Stimulated activated CD4-positive, alpha-beta T cell treated with anti-CD3 and anti-CD28 coated beads, Interleukin-1b, Interleukin-23, amount 100 ng/mL, for 24 hours (primary cell): ENCODE measurements at places on chromosomes 4 and X.

DNA sequence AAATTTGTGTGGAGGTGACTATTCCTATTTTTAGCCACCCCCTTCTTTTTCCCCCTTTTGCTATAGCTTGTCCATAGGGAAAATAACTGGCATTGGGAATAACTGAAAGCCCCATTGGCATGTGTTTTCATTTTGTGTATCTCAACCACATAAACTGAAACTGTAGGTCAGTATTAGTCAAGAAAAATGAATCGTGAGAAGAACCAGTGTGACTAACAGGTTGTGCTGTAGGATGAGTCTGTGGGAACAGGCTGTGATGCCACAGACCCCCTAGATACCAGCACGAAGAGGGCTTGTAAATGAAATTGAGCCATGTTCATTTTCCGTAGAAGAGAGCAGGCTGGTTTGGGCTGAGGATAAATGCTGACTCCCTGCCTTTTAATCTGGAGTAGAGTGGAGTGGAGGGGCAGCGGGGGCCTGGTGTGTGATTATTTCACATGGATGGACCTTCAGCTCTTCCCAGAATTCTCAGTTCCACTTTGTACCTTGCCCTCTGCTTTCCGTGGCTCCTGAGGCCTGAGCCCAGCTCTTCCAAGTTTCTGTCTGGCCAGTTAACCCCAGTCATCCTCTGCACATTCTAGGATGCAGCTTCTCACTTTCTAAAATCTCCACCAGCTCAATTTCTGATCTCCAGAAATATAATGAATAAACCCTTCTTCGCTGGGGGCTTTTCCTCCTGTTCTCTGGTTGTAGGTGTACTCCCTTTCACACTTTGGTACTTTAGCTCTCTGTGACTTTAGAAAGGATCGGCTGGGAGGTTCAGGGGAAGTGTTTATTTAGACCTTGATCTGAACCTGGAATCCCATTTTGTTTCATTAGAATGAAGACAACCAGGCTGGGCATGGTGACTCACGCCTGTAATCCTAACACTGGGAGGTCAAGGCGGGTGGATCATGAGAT, 37.3 kb downstream of the DCUN1D4 start:
- DNase-seq, result no peak

DNA sequence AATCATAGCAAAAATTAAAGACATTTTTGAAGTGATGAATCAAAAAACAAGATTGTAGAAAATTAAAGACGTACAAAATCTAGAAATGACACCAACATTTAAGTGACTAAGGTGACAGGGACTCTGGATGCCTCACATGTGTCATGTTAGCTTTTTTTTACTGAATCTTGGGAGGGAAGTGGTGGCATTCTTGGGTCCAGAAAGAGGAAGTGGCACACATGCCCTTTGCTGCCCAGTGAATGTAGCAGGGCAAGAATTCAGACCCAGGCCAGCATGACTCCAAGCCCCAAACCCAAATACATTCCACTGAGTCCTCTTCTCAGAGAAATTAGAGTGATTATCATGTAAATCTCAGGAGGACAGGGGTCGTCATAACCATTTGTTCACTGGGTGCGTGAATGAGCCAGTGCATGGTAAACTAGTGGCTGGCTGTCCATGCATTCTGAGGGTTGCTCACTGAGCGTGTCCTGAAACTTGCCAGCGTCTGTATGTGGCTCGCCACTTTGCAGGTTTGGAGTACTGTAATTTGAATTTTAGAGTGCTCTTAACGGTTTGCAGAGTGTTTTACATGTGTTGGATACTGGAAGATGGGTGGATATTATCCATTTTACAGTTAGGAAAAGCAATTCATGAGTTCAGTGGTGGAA, 55.4 kb upstream of the TBC1D14 start:
- no peak for DNase-seq

GRCh38 chrX:73830489-73831414, 267.8 kb downstream of the CHIC1 start:
- no peak for DNase-seq

DNA sequence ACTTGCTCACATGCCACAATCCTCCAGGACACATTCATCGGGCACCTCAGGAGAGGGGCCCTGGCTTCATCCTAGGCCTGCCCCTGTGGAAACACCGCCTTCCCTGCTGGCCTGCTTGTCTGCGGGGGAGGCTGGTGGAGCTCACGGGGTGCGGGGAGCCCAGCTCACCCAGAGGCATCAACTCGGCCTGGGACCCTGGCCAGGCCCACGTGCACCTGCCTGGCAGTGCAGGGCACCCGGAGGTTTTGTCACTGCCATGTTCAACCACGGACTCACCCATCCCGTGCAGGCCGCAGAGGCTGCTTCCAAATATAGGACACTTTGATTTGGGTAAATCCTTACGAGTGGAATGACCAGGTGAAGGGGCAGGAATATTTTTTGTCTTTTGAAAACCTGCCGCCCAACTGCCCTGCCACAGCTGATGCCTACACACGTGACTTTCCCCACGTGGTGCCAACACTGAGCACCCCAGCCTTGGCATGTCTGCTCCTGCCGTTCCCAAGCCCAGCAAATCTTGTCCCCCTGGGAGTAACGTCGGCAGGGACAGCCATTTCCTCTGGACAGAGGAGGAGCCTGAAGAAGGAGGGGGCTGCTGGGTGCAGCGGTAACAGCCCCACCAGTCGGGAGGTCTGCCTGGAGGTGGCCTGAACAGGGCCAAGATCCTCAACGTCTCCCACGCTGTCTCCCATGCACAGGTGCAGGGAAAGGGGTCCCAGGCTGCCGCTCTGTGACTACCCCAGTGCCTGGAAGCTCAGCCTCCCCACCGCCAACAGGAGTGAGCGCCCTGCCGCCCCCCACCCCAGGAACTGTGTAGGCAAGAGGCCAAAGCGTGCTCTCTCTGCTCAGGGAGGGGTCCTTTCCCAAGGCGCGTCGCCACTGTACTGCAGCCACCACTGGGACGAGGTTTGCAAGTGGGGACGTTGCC, 8.5 kb downstream of the MXD4 start:
- no peak for DNase-seq

DNA sequence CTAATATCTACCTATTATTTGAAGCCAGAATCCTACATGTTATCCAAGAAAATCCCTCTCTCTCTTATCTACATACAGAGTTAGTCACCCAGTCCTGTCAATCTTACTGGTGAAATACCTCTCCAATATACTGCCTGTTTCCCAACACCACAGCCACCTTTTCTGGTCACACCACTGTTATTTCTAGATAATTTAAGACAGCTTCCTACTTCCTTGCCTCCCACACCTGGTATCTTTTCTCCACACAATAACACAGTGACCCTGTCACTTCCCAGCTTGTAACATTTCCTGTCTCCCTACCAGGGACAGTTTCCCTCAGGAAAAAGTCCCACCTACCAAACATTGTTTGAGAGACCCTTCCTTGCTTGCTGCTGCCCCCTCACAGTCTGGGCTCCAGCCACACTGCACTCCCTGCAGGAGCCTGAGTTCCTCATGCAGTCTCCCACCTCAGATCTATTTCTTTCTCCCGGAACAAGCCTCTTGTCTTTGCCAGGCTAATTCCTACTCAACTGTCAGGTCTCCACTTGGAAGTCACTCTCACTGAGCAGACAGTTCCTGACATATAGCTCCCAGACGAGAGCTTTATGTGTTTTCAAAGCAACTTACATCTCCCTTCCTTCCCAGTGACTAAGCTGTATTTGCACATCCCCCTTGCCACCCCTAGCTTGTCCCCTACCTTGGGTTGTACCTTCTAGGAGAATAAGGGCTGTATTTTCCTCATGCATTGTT, 73.6 kb upstream of the QRFPR start:
- DNase-seq, result no peak

- no peak for DNase-seq
Measured at GRCh38 chr4:147388018-147388417, 92.9 kb upstream of the EDNRA start.

- DNase-seq, result no peak
Measured at GRCh38 chrX:14718403-14718802, 154.5 kb downstream of the FANCB start.

GRCh38 chr4:9944431-9945425, 76.6 kb downstream of the SLC2A9 start:
- no peak for DNase-seq

DNA sequence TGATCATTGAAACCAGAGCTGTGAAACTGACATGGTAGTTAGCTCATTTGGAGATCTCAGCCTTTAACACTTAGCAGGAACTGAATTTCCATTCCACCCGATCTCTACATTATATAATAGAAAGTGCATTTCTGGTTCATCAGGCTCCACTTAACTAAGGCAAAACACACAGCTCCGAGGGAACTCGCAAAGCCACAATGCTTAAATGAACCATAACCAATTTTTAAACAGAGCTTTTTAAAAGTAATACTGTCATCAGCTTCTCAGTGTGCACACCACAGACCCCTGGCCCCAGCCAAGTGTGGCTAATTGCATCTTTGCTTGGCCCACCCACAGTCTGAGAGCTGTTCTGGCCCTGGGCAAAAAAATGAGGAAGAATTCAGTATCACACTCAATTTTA, 66.1 kb downstream of the DCHS2 start:
- no peak for DNase-seq

DNA sequence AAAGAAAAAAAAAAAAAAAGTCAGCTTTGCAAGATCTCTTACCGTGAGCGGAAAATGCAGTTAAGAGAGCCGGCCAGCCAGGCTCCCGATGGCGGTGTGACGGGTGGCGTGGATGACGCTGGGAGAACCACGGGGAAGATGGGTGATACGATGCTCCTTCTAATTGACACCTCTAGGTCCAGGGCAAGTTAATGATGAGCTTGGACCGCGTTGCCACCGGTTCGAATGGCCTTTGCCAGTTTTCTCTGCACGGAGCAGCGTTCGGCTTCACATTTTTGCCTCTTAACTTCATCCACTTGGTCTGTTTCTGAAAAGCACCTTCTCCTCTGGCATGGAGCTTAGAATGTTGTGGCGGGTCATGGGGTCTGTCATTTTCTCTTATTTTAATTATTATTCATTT, 33.2 kb downstream of the SHOX start:
- no peak for DNase-seq

- no peak for DNase-seq
Measured at GRCh38 chr4:83208371-83209365, 75.9 kb downstream of the COQ2 start.

GRCh38 chr4:124279741-124280140, 432.8 kb downstream of the ANKRD50 start:
- no peak for DNase-seq

- DNase-seq, result no peak
Measured at GRCh38 chr4:141669501-141669900, 33.1 kb downstream of the IL15 start.

- no peak for DNase-seq
Measured at GRCh38 chr4:107564326-107564725, 155.7 kb downstream of the PAPSS1 start.

- DNase-seq, result no peak
Measured at GRCh38 chr4:73343432-73343831, 60.7 kb upstream of the ALB start.

DNA sequence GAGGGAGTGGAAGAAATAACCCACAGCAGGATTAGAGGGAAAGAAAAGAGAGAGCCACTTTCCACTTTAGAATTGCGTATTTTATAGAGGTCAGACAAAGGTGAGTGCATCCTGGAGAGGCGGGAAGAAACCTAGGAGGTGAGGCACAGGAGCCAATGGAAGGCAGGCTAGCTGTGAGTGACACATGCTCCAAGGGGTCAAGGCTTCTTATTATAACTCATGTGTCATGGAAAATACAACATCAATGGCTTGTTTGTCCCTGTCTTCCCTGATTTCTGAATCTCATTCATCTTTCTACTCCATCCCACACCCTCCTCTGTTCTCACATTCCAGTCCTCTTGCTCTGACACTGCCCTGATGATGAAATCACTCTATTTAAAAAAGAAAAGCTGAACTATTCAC, 14.4 kb downstream of the ANXA3 start:
- no peak for DNase-seq

DNA sequence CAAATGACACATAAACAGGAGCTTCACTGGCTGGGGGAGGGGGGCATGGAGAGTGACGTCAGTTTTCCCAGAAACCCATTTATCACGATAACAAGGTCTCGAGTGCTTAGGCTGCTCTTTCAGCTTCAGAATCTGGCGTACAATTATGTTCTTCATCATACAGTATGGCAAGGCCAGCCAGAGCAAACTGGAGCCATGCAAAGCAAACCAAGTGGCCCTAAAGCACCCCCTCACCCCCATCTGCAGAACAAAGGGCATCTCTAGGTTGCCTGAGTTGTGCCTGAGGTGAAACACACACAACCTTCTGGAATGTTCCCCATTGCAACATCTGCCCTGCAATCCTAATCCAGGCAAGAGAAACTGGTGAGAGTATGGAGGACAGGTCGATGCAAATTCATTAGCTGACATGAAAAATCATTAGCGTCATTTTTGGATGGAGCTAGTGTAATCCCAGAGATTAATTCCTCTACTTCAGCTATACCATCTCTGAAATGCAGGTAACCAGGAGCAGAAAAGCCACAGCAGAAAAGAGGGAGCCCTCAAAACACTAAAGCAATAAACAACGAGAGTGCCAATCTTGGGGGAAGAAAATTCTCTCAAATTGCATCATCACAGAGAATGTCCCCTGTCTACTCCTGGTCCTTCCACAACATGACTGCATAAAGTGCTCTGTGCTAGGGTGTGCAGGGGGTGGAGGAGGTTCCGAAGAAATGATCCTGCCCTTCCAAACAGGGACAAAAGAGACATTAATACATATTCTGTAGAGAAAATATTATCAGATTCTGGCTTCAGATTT, 1.8 kb downstream of the SEPTIN6 start:
- peak; percentile 40 for DNase-seq

- no peak for DNase-seq
Measured at GRCh38 chr4:62387808-62388207, 1187.7 kb downstream of the ADGRL3 start.

GRCh38 chr4:20096911-20097310, 154.8 kb upstream of the SLIT2 start:
- DNase-seq, result no peak

- no peak for DNase-seq
Measured at GRCh38 chrX:31392513-31392912, 320.7 kb upstream of the FTHL17 start.

GRCh38 chr4:127829014-127829413, 46.9 kb downstream of the HSPA4L start:
- DNase-seq, result no peak

- no peak for DNase-seq
Measured at GRCh38 chrX:38798956-38799355, 2.3 kb upstream of the MID1IP1 start.

DNA sequence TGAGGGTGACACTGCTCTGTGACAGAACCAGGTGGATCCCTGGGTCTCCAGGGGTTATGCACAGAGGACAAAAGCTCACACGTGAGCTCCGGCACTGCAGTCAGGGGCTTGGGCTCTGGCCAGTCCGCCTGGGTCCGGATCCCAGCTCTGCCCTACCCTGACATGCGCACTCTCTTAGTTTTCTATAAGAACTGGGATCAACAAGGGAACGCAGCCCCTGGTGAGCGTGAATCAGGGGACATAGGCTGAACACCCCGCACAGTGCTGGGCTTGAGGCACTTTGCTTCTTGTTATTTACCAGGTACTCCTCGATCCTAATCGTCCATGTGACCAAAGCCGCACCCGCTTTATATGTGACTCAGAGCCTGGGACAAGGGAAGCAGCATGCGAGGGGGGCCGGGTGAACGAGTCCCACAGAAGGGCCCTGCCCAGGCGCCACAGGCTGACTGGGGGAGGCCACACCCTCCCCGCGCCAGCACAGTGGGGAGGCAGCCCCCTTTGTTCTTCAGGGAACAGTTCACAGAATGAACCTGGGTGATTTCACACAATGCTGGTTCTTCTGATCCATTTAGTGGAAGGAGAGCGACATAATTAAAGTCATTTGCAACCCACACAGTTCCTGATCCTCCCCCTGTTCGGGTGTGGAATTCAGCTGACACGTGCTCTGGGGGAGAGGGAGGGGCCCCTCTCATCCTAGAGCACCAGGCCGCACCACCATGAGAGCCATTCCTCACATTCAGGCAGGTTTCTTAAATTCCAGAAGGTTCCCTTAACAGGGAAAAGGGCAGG, 55.5 kb downstream of the WFS1 start:
- no peak for DNase-seq
